ENCODE measurements at places on chromosomes 1 and 21.
A peak's percentile ranks its signal among the peaks of the same experiment; 100 is the strongest.

DNA sequence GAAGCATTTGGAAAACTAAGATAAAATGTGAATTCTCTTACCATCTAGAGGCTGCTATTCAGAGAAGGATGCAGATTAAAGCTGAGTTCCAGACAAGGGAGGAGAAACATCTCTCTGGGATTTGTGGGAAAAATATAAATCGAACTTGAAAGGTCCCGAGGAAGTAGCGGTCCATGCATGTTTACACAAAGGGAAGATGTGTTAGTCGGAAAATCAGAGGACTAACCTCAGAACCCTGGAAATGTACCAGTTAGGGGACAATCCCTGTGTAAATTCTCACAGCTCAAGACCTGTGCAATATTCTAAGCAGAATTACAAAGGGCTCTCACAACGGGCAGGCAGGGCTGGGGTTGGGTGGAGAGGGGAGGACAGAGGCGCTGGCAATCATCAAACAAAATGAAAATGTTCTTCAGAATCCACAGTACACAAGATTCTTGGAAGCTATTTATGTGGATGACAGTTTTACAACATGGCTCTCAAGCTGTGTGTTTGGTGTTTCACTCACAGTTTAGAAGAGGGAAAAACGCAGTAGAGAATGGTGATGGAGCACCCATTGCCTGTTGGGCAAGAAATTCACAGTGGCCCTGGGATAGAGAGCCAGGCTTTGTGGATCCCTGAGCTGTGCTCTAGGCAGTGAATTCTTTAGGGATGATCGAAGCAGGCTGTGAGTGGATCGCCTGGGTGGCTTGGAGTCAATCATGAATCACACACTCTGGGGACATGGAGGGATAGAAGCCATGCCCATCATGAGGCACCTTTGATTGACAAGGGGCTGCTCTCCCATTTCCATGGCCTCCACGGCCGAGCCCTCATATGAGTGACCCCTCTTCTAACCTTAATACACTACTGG lies 47.6 kb downstream of the KCNJ6 start:
- no peak for DNase-seq

DNA sequence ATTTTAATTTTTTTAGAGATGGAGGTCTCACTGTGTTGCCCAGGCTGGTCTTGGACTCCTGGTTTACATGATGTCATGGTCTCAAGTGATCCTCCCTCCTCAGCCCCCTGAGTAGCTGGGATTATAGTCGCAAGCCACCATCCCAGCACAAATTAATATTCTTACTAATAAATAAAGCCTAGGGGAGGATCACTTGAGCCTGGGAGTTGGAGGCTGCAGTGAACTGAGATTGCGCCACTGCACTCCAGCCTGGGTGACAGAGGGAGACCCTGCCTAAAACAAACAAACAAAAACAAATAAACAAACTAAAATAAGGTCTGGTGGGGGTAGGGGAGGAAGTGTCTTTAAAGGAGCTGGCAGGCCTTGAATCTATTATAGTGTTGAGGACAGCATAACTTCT lies 8.7 kb upstream of the GADD45A start:
- no peak for DNase-seq

DNA sequence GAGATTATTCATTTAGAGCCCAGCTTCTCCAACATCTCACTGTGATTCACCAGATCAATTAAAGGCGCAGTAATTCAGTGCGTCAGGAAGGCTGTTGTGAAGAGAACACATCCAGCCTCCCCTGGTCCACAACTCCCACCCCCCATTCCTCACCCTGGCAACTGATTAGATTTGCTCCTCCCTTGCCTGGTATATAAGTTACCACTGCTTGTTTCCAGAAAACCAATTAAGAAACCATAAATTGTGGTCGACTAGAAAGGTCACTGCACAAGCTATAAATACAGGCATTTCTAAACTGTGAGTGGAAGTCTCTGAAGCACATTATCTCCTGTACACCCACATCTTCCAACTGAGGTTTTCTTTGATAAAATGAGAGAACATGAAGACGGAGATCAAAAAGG lies 41.9 kb downstream of the FAM163A start:
- DNase-seq, result no peak

- no peak for DNase-seq
These were observed 9.1 kb upstream of the COA7 start for GRCh38 chr1:52706941-52707926.

GRCh38 chr1:6359216-6360116 lies 34.1 kb downstream of the ACOT7 start:
- DNase-seq, result no peak

DNA sequence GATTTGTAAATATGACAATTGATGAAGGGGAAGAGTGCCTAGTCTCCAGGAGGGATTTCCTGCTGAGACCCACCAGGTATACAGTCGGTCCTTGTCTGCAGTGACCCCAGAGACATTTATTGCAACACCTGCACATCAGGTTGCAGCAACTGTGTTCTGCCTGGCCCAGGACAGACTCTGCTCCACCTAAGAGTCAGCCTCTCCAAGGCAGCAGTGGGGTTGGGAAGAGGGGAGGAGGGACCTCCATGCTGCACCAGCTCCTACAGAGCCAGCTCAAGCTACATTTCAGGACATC lies 120.4 kb upstream of the IRF2BP2 start:
- no peak for DNase-seq

DNA sequence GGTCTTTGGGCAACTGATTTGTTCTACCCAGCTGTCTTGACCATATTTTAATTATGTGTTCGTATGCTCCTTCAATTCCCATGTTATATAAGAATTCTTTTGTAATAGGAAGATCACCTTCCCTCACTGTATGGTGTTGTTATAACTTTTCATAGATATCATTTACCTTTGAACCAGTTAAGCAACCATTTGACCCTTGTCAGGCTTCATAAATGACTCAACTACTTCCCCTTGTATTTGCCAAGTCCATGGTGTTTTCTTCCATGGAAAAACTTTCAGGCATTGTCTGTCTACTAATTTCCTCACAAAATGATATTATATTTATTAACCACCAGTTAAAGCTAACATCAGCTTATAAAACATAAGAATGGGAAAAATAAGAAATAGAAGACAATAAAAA lies 5.1 kb downstream of the BPNT1 start:
- no peak for DNase-seq

DNA sequence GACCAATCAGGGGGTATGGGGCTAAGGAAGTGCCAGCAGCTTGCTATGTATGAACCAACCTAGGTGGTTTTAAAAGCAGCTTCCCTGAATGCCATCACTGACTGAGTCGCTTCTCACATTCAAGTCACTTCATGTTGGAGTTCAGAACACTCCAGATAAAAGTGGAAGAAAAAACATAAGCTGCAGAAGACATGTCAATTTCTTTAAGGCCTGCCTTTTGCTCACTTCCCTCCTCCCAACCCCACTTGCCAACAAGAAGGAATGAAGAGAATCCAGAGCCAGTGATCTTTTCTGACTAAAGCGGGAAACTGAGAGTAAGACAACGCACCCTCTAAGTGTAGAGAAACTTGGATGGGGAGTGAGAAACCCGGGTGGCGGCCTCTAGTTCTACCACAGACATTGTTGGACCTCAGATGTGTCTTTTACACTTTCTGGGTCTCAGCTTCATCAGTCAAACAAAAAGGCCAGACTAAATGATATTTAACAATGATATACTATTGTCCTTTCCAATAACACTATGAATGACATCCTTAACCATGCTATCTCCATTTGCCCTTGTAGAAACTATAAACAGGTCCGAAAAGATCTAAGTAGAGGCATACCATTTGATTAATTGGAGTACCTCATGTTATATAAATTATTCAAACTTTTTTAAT lies 54.1 kb downstream of the LUZP1 start:
- no peak for DNase-seq

- no peak for DNase-seq
These were observed 127.4 kb downstream of the PATJ start for GRCh38 chr1:61869691-61870109.

DNA sequence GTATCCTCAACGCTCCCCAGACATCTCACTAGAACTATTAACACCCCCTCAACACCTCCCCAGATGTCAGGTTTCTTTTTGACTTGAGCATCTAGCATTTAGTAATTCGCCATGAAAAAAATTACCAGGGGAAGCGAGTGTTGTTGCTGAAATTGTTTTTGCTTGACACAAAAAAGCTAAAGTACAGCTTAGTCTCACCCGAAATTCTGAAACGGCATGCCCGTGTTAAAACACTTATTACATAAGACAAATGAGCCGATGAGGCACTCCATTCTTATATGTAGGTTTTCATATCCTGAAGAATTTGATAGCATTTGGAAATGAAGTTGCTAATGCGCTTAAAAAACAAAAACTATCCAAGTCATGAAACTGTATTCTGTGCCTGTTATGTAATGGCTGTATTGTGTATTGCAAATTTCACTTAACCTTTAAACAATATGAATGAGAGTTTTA lies 1.3 kb upstream of the NRIP1 start:
- DNase-seq, result no peak

- no peak for DNase-seq
These were observed 73.1 kb upstream of the GALNT2 start for GRCh38 chr1:229993894-229994293.

GRCh38 chr1:60848583-60849188 lies 233.7 kb upstream of the NFIA start:
- no peak for DNase-seq

- DNase-seq, result peak; percentile 60
These were observed 6.9 kb downstream of the PINK1 start for GRCh38 chr1:20640183-20640597.

DNA sequence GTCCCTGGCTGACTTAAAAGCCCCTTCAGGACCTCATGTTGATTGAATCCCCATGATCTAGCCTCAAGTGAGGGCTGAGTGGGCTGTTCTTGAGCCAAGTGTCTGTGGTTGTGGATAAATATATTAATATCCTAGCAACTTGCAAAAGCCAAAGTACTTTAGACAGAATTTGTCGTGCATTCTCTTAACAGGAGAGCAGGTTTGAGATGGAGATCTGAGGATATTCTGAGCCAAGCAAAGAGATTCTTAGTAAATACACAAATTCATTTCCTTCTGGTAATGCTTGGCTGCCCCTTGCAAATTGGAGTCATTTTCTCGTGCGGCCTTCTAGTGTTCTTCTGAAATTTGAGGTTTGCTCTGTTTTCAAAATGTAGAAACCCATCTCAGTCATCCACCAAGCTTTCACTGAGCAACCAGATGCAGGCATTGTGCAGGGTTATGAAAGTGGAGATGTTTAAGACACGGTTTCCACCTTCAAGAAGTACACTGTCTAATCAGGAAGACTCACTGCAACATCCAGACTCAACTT lies 242.1 kb upstream of the JUN start:
- DNase-seq, result no peak

GRCh38 chr1:27879374-27880082 lies 7.2 kb downstream of the THEMIS2 start:
- DNase-seq, result no peak

DNA sequence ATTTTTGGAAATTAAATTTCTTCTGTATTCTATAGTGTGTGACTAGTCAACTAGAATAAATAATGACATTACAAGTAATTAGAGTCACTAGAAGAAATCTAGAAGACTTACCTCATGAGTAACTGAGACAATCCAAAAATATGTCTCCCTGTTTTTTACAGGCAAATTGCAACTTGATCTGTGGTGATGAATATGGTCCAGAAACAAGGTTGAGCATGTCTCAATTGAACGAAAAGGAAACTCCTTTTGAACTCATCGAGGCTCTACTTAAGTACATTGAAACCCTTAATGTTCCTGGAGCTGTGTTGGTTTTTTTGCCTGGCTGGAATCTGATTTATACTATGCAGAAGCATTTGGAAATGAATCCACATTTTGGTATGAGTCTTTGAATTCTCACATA lies 36.7 kb downstream of the DHX9 start:
- DNase-seq, result no peak

- DNase-seq, result no peak
These were observed 511.0 kb downstream of the OMA1 start for GRCh38 chr1:58035523-58035922.

DNA sequence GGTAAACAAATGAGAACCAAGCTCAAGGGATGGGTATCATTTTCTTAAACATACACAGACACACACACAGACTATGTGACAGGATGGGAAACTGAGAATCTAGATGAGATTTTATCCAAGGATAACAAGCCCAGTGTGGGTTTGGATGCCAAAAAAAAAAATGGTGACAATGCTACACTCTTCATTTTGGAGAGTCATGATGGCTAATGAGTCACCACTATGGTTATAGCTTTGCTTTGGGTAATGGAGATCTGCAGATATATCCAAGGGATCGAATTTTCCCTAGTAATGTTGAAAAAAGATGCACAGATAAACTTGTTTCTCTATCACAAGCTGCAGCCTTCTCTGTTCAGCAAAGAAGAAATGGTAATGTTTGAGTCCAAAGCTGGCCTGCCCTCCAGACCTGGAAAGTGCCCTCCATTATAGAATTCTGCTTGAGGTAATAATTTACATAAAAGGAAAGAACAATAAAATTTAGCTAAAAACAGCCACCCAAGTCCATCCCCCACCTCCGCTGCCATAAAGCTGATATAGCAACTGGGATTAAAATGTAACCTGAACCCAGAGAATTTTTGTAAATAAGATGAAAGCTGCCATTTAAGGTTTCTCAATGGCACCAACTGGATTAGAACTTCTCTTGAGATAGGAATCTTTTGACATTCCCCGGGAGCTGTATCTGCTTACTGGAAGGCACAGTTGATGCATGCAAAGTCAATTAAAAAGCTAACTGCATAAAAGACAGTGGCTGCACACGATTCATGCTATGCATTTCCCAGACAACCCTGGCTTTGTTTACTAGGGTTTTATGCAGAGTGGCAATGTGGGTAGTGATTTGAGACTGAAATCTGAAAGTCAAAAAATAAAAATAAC lies 395.2 kb upstream of the LYPLAL1 start:
- no peak for DNase-seq

DNA sequence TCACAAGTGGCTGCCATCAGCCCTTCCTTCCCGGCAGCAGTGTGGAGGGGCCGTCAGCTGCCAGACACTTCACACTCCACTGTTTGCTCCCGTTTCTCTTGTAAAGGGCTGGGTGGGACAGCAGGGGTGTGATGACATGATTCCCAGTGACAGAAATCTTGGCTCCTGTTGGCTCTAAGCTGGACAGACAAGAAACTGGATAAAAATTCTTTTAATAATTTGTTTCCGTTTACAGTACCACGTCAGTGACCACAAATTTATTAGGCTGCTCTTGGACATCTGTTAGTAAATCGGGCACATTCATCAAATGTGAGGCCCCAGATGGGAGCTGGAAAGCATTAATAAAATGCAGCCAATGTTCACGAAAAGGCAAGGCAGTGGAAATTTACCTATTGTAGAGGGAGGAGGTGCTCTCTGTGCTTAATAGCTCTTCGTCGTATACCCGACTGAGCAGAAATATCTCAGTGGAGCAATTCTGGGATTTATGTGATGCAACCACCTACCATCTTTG lies 353.7 kb upstream of the GREM2 start:
- no peak for DNase-seq

- DNase-seq, result no peak
These were observed 29.0 kb downstream of the LMX1A start for GRCh38 chr1:165327538-165327937.

All from T-cell (primary cell).